ENCODE measurements at places on chromosomes 3 and 15. TPM values are rescaled to one million over a fixed set of nuclear protein-coding genes. Genes with fewer than 3 reads are reported as not detected.

The CPB1 gene
- total RNA-seq = not detected

The MASP1 gene
- total RNA-seq = not detected

The ESYT3 gene
- 0.96 TPM for total RNA-seq

DNA sequence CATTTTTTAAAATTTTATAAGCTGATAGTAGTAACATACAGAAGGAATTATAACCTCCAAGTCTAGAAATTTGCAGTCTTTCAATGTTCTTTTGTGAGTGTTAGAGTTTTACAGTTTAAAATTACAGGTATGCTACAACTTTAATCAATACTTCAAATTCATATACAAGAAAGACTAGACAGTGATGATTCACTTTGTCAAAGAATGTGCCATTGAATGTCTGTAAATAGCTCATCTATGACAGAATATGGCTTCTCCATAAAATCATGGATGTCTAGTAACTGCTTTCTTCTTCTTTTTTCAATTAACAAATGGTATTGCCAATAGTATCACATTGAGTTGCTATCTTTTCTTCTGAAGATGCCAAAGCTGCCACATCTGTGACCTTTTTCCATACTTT lies 4.1 kb upstream of the TSC22D2 start:
- H3K4me3 ChIP-seq = no peak overlapping the region
- H3K4me1 ChIP-seq = peaks cover 13% of the 10 kb centered on the region
- H3K27ac ChIP-seq = no peak overlapping the region
